ENCODE measurements at places on chromosomes 16 and 17. TPM values are rescaled to one million over a fixed set of nuclear protein-coding genes. Genes with fewer than 3 reads are reported as not detected.

The OR4D1 gene
- total RNA-seq: 0.10 TPM

The SLC5A10 gene
- total RNA-seq: not detected

The KCNJ18 gene
- total RNA-seq: not detected

The MFAP4 gene
- not detected for total RNA-seq

The ESRP2 gene
- 0.10 TPM for total RNA-seq

The NACA2 gene
- total RNA-seq: 0.60 TPM

The AURKB gene
- 88.7 TPM for total RNA-seq

The KRT27 gene
- total RNA-seq: not detected

DNA sequence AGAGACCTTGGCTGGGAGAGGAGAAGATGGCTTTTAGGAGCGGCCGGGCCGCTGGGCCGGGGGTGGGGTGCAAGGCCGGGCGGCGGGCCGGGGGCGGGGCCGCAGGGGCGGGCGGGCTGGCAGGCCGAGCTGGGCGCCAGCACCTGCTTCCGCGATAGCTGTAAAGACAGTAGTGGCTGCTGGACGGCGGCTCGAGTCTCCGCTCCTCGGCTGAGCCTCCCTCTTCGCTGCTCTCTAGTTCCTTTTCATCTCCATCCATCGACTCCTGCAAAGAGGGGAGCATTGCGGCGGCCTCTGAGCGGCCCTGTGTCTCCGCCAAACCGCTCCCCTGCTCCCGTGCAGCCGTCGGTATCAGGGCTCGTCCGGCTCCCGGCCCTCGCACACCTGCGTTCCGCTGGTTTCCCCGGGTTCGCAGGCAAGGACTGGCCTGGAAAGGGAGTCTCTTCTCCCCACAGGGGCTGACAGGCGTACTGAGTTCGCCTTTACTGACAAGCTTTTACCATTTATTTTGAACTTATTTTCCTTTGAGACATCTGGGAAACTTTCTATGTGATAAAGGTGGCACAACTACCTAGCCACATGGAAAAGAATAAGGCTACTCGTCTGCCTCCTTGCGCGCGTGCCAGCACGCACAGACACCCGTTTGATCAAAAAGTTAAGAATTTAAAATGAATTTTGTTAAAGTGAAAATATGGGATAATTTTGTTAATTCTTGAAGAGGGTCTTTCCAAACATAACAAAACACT lies at the start of gene C17orf75:
Gene C17orf75 (minus strand): TSS at position 317 of the 746 bp plus-strand sequence. CDS start 34 bp downstream, at position 283.
- DNase-seq: peak; percentile 72
- H3K4me1 ChIP-seq: peaks cover 27% of the 10 kb centered on the region
- no peaks in the 10 kb centered on the region for H3K27me3 ChIP-seq
- peak within 1 kb of the TSS; percentile 97 for H3K27ac ChIP-seq
- peaks cover 16% of the 10 kb centered on the region for H3K36me3 ChIP-seq

GRCh38 chr17:7721612-7722011 lies 4.1 kb downstream of the DNAH2 start:
- H3K4me1 ChIP-seq: peaks cover 16% of the 10 kb centered on the region
- H3K4me3 ChIP-seq: no peak overlapping the region
- H3K27me3 ChIP-seq: peaks cover 48% of the 10 kb centered on the region
- no peak overlapping the region for H3K27ac ChIP-seq
- H3K36me3 ChIP-seq: no peaks in the 10 kb centered on the region

GRCh38 chr17:27976331-27976730 lies 66.1 kb upstream of the NLK start:
- no peak overlapping the region for H3K4me3 ChIP-seq
- H3K27me3 ChIP-seq: peaks cover 6% of the 10 kb centered on the region
- DNase-seq: no peak
- no peaks in the 10 kb centered on the region for H3K36me3 ChIP-seq
- H3K4me1 ChIP-seq: no peaks in the 10 kb centered on the region

- no peak overlapping the region for H3K4me3 ChIP-seq
- H3K4me1 ChIP-seq: no peaks in the 10 kb centered on the region
- no peak overlapping the region for H3K27ac ChIP-seq
- H3K27me3 ChIP-seq: peaks cover 38% of the 10 kb centered on the region
- no peak for DNase-seq
- H3K36me3 ChIP-seq: no peaks in the 10 kb centered on the region
Observed at GRCh38 chr16:66693149-66693548, 3.4 kb downstream of the CMTM4 start.

GRCh38 chr17:9932491-9932890 lies 27.4 kb upstream of the RCVRN start:
- no peak overlapping the region for H3K27ac ChIP-seq
- no peak overlapping the region for H3K4me3 ChIP-seq
- no peak for DNase-seq
- no peaks in the 10 kb centered on the region for H3K36me3 ChIP-seq
- H3K4me1 ChIP-seq: no peaks in the 10 kb centered on the region

- no peak for DNase-seq
- H3K4me3 ChIP-seq: no peak overlapping the region
- peaks cover 27% of the 10 kb centered on the region for H3K36me3 ChIP-seq
- H3K27ac ChIP-seq: no peak overlapping the region
- no peaks in the 10 kb centered on the region for H3K4me1 ChIP-seq
- no peaks in the 10 kb centered on the region for H3K27me3 ChIP-seq
Observed at GRCh38 chr17:76087531-76087930, 8.5 kb downstream of the ZACN start.

DNA sequence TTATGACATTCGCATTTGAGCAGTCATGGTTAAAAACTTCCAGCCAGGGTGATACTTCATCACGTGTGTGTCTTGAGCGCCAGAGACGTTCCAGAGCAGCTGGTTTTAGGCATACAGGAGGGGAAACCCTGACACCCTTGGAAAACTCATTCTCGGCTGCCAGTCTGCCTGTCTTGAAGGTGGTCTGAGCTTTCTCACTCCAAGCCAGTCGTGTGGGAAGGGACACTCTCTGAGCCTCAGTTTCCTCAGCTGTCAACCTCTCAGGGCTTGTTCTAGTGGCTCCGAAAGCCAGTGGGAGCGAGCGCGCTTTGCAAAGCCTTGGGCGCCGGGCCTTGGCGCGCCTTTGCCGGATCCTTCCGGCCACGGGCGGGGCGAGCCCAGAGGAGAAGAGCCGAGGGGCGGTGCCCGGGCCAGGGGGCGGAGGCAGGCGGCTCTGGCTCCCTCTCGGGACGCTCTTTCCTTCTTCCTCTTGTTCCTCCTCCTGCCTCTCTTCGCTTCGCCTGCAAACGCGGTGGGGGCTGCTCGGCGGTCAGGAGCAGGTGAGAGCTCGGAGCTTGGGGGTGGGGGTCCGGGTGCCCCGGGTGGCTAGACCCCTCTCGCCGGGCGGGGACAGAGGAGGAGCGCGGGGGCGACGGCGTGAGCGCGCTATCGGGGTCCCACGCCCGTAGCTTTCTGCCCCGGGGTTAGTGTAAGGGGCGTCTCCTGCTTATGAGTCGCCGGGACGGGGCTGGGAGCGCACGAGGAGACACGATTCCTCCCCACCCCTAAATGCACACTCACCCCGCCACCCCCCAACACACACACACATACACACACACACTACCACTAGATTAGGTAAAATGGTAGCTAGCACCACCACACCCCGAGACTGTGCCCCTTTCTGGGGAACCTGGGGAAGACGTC lies at the start of gene LDAF1:
Gene LDAF1 (plus strand): TSS at position 467 of the 903 bp plus-strand sequence. CDS start 2,509 bp downstream, outside the sequence.
- peaks cover 8% of the 10 kb centered on the region for H3K4me1 ChIP-seq
- H3K4me3 ChIP-seq: peak within 1 kb of the TSS; percentile 92
- peaks cover 8% of the 10 kb centered on the region for H3K36me3 ChIP-seq
- peak within 1 kb of the TSS; percentile 11 for H3K27ac ChIP-seq
- H3K27me3 ChIP-seq: no peaks in the 10 kb centered on the region

DNA sequence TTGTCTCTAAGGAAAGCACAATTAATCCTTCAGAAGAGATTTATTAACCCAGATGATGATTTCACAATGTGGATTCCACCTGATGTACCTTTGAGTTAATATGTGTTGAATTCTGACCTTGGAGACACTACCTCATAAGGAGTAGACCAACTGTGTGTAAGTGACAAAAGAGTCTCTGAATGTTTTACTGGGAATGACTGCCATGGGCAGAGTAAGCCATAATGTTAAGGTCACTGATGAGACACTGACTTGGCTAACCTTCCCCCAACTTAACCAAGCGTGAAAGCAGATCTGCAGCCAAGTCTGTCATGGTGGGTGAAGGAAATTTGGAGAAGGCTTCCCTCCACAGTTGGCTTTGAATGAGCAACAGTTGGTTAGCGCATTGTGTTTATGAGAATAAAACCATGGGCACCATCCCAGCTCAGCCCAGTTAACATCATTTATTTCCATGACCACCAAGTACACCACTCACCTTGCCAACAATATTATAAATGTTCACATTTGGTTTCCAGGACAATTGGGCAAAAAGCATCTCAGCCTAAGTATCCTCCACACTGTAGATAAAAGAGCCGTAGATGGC lies 618.5 kb downstream of the KCNJ2 start:
- DNase-seq: no peak
- H3K4me1 ChIP-seq: no peaks in the 10 kb centered on the region
- H3K27me3 ChIP-seq: no peaks in the 10 kb centered on the region

DNA sequence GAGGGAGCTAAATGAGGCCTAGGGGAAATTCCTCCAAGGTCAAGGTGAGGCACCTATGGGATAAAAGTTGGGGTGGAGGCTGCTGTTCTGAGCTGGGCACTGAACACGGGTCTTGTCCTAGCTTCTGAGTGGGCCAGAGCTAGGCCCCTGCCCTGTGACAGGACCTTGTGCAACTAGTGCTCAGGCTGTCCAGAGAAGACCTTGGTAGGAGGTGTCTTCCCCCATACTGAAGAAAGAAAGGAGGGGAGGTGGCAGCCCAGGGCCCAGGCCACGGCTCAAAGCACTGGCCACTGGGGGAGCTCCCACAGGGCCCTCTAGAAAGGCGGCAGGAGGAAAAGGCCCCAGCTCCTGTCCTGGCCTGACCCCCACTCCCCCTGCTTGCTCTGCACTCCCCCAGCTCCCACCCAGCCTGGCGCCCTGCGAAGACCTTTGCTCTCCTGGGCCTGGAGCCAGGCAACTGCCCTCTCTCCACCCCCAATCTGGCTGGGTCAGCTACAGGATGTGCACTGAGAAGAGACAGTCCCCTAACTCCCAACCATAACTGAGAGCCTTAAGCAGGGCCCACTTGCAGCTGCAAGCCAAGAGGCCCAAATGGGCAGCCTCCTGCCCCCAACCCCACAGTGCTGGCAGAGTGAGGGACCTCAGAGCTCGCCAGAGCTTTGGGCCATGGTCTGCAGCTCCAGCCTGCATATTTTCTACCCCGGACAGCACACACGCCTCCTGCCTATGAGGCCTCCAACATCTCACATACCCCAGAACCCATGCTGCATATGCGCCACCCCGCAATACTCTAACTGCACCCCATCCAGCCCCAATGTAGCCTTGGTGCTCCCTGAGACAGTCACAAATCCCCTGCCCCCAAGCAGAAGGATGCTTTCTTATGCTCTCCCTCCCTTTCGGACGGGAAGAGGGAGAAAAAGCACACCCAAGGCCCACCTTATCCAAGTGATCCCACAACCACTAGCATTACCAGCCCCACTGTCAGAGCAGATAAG lies 15.3 kb downstream of the HSD11B2 start:
- H3K27me3 ChIP-seq: no peaks in the 10 kb centered on the region
- DNase-seq: no peak
- no peak overlapping the region for H3K4me3 ChIP-seq
- H3K4me1 ChIP-seq: peaks cover 7% of the 10 kb centered on the region
- no peak overlapping the region for H3K27ac ChIP-seq

- no peaks in the 10 kb centered on the region for H3K27me3 ChIP-seq
- no peaks in the 10 kb centered on the region for H3K36me3 ChIP-seq
- no peaks in the 10 kb centered on the region for H3K4me1 ChIP-seq
- no peak for DNase-seq
Observed at GRCh38 chr17:9943343-9943742, 38.3 kb upstream of the RCVRN start.

GRCh38 chr16:1125471-1125870 lies 27.4 kb upstream of the CACNA1H start:
- H3K27ac ChIP-seq: no peak overlapping the region
- no peaks in the 10 kb centered on the region for H3K36me3 ChIP-seq

- H3K4me3 ChIP-seq: no peak overlapping the region
- no peaks in the 10 kb centered on the region for H3K36me3 ChIP-seq
- no peak for DNase-seq
- H3K27me3 ChIP-seq: no peaks in the 10 kb centered on the region
- no peak overlapping the region for H3K27ac ChIP-seq
Observed at GRCh38 chr17:20989481-20989880, 53.3 kb downstream of the USP22 start.

GRCh38 chr17:35245196-35245486 lies 2.3 kb downstream of the SLFN5 start:
- H3K36me3 ChIP-seq: peaks cover 36% of the 10 kb centered on the region
- DNase-seq: no peak
- H3K27me3 ChIP-seq: no peaks in the 10 kb centered on the region
- H3K4me3 ChIP-seq: peak overlapping the region; percentile 96

DNA sequence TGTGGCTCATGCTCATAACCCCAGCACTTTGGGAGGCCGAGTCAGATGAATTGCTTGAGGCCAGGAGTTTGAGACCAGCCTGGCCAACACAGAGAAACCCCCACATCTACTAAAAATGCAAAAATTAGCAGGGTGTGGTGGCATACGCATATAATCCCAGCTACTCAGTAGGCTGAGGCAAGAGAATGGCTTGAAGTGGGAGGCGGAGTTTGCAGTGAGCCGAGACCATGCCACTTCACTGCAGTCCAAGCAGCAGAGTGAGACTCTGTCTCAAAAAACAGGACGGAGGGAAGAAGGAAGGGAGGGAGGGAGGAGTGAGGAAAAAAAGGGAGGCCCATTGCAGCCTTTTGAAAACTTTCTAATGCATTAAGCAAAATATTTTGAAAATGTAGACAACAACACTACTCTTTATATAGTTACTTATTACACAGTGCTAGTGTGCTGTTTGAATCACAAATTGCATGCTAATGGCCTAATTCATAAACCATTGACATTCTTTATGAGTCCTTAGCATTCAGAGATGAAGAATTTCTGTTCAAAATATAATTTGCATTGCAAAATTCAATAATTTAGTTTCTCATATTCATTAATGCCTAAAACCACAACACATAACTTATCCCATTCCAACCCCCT lies 59.4 kb downstream of the TMEM114 start:
- no peaks in the 10 kb centered on the region for H3K36me3 ChIP-seq
- no peak for DNase-seq
- H3K4me3 ChIP-seq: no peak overlapping the region
- no peaks in the 10 kb centered on the region for H3K4me1 ChIP-seq
- no peaks in the 10 kb centered on the region for H3K27me3 ChIP-seq

DNA sequence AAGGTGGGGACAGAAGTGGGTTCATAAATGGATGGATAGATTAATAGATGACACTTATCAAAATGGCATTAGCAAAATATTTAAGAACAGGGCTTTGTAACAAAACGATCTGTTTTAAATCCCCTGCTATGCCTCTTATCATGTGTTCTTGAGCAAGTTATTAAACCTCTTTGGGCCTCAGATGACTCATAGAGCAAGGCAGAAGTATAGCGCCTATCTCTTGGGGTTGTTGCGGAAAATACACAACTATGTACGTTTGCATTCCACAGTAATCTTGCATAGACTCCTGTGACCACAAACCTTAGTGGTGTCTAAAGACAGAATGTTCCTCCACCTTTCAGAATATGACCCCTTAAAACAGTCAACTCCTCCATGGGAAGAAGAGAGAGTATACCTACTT lies 116.8 kb downstream of the CDYL2 start:
- peaks cover 44% of the 10 kb centered on the region for H3K4me1 ChIP-seq
- H3K4me3 ChIP-seq: no peak overlapping the region
- peaks cover 1% of the 10 kb centered on the region for H3K27me3 ChIP-seq
- no peak for DNase-seq
- no peak overlapping the region for H3K27ac ChIP-seq
- H3K36me3 ChIP-seq: peaks cover 28% of the 10 kb centered on the region

Measured in activated T-helper 1 cell treated with anti-CD3 and anti-CD28 coated beads, Interleukin-12 subunit alpha, Interleukin-12 subunit beta, Interleukin-2, Interleukin-4 antibody, amounts not matched to agents 30 ng/mL and 10 ng/mL and 1 ng/mL, durations not matched to agents 14 hours and 24 hours and 36 hours (primary cell).